ENCODE measurements at places on chromosomes 3 and 15.
A peak's percentile ranks its signal among the peaks of the same experiment; 100 is the strongest.

- no peak for DNase-seq
Measured at GRCh38 chr3:58353722-58354553, 21.2 kb downstream of the PXK start.

DNA sequence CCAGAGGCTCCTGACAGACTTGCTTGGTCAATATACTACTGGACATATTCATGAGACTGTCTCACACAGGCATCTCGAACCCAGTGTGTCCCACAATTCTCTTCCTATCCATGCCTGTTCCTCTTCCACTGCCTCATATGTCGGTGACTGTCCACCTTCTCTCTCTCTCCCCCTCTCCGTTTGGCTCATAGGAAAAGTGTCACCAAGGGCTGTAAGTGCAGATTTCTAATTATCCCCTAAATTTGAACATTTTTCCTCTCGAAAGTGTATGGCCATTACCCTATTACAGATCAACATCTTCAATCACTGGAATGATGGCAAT is 22.5 kb upstream of the MUC20 start:
- DNase-seq, result no peak

GRCh38 chr3:114307222-114307830 is 13.5 kb downstream of the TIGIT start:
- no peak for DNase-seq

DNA sequence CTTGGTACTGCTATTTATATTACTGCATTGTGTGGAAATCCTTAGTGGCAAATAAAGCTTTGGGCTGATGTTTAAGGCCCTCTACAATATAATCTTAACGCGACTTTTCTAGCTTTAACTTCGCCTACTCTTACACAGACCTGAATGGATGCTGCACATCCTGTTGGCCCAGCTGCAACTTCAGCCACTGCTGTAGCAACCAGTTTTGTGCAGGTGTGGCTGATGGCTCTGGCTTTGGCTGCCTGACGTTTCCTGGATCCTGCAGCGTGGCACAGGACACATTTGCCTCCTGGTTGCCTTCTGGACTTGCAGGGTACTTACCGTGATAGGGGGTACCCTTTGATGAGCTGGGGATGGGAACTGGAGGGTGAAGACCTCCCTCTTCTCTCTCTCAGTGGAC is 20.2 kb upstream of the ERICH6 start:
- DNase-seq, result peak; percentile 33

Measured in NCI-H774 (cell line).